ENCODE measurements at places on chromosomes 7 and 10.

GRCh38 chr10:113364227-113364626 is 188.6 kb upstream of the HABP2 start:
- DNase-seq = no peak

GRCh38 chr7:118731854-118732253 is 507.4 kb downstream of the ANKRD7 start:
- DNase-seq = no peak

DNA sequence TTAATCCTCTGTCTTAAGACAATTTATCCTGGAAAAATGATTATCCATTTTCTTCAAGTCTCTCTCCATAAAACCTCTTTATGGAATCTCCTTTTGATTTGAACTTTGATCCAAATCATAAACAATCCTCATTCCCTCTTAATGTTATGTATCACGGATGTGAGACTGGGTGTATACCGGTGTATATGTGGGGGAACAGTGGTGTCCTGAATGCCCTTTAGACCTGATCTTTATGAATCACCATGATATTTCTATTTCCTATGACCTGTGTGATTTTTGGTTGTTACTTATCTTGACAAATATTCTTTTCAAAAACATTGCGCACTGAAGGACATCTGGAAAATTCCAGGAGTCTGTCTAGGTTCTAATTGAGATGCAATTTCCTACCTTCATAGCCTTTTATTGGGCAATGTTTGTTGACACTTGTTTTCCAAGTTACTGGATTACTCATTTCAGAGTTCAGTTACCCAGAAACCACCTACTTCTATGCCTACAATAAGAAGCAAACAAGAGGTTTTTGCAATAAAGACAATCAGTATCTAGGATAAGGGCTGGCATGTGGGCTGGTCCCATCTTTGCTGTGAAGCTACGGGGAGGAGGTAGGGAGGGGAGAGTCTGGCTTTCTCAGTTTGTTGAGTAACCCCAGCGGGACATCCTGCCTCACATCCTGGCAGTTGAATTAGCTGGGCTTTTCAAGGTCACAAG is 190.4 kb downstream of the CTTNBP2 start:
- DNase-seq = no peak

DNA sequence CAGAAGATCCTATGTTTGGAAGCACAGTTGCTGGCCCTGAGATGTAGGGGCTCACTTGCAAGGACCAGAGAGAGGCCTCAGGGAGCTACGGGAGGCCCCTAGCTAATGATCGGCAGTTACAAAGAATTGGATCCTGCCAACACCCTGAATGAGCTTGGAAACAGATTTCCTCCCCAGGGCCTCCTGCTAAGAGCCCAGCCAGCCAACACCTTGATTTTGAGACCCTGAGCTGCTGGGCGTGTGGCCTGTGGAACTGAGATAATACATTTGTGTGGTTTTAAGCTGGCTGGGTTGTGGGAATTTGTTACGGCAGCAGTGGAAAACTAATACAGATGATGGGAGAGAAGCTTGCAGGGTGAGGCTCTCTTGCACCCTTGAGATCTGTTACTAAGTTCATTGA is 3.9 kb downstream of the DOCK1 start:
- no peak for DNase-seq

DNA sequence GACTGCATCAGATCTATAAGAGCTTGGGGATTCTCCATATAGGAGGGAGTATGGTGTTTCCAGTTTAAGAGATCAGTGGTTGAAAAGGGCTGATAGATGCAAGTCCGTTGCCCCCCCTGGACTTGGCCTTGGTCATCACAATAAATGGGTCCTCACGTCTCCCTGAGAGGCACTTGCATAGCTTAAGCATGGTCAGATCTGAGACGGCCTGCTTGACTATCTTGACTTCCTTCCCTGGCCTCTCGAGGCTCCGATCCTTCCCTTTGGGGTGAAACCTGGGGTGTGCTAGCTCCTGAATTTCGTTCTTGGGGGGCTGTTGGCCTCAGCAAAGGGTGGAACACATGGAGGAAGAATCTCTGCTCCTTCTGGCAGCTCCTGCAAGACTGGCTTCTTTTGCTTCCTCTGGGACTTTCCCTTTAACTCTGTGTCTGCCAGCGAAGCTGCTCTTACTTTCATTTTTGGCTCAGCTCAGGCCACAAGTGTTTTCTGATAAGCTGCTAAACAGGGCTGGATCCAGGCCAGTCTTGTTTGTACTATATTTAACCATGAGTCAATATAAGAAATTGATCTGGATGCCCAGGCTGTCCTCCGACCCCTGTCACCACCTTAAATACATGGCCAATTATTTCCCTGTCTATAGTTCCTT is 11.2 kb upstream of the ZNF485 start:
- DNase-seq = no peak

DNA sequence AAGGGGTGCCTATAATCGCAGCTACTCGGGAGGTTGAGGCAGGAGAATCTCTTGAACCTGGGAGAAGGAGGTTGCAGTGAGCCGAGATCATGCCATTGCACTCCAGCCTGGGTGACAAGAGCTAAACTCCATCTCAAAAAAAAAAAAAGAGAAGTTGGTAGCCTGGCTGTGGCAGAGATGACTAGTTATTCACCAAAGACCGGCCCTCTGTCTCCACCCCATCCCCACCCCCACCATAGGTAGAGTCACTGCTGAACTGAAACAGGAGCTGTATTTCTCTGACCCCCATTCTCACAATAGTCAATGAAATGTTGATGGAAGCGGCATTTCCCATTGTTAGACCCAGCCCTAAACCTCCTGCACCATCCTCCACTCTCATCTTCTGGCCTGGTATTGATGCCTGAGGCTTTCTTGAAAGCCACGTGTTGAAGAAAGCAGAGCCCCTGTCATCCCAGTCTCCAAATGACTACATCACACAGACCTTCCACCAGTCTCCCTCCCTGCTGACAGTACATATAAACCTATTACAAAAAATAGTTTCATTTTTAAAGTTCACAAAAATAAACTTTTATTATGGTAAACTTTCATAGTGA is 9.4 kb upstream of the PIK3CG start:
- no peak for DNase-seq

DNA sequence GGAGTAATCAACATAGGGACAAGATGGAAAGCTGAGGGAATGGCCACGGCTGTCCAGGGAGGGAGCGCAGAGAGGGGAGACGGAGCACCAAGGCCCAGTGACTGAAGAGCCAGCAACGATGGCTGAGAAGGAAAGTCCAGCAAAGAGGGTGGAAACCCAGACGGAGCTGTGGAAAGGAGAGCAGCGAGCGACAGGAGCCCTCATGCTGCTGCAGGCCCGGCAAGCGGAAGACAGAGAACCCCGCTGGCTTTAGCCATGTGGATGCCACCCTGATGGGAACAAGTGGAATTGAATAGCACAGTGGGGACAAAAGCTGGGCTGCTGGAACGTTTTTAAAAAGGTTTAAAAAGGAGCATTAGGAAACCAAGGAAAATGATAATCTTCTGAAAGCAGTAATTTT is 82.9 kb upstream of the DDC start:
- no peak for DNase-seq

DNA sequence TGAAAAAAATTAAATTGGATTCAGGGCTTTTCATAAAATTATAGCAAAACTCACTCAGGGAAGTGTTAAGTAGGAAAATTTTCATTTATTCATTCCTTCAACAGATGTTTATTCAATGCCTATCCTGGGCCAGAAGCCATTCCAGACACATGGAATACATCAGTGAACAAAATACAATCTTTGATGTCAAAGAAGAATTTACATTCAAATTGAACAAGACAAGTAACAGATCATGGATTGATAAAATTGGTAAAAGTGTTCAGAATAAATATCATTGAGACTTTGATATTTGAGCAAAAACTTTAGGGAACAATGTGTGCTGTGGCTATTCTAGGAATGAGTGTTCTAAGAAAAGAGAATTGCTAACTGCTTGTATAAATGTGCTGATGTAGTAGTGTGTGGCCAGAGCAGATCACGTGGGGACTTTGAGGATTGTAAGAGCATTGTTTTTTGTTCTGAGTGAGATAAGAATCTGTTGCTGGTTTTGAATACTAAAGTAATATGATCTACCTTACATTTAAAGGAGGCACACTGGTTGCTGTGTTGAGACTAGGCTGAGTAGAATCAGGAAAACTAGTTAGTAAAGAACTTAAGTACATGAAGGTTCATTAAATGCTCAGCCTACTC is 957.2 kb downstream of the PCDH15 start:
- no peak for DNase-seq

DNA sequence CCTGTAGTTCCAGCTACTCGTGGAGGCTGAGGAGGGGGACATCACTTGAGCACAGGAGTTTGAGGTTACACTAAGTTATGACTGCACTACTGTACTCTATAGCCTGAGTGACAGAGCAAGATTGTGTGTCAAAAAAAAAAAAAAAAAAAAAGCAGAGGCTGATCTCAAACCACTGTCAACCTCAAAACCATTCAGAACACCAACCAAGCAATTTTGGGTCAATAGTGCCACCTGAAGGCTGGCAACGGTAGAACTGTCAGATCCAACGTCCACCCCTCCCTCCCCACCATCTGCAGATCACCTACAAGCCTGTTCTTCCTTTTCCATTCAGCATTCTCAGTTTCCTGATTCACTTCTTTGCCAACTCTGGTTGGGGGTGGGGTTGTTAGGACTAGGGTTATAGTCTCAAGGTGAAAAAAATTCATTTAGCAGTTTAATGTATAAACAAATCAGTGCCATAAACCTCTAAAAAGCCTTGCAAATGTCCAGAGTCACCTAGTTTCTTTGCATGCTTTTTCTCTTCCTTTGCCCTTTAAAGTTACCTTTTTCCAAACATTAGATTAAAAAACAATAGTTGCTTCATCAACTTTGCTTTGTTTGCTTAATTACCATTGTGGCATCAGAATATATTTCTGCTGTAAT is 2.6 kb downstream of the MRPS33 start:
- peak; percentile 54 for DNase-seq

GRCh38 chr10:1858048-1858447 is 120.7 kb upstream of the ADARB2 start:
- no peak for DNase-seq

DNA sequence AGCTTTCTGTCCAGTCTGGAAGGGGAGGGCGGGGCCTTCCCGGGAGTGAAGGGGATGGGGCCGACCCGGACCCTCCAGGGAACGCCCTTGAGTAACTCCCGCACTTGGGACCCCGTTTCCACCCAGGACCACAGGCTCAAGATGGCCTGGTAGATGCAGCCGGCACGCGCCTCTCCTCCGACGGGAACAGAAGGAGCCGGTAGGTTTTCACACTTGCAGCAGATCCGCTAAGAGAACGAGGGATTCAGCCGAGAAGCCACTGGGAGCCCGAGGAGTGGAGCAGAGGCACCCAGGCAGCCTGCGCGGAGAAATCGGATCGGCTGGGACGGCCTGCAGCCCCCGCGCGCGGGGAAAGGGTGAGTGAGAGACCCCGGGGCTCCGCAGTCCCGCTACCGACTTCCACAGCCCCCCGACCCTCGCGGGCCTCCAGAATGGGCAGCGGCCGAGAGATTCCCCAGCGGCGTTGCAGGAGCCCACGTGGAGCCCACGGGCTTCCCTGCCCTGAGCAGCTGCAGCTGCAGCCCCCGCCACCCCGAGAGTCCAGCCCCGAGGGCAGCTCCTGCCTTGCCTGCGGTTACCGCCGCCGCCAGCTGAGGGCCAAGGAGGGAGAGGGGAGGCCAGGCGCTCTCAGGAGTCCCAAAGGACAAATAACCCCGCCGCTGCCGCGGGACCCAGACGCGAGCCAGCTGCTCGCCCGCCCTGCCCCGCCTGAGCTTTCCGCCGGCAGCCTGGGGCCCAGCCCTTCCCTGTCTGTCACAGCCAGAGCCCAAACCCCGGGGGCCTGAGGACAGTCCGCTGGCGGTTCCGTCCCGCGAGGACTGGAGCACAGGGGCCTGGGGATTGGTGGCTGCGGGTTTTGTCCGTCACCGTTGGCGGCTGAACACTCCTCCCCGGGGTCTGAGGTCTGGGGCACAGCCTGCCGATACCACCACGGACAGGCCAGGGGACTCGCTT is 21.8 kb downstream of the IFT22 start:
- no peak for DNase-seq

DNA sequence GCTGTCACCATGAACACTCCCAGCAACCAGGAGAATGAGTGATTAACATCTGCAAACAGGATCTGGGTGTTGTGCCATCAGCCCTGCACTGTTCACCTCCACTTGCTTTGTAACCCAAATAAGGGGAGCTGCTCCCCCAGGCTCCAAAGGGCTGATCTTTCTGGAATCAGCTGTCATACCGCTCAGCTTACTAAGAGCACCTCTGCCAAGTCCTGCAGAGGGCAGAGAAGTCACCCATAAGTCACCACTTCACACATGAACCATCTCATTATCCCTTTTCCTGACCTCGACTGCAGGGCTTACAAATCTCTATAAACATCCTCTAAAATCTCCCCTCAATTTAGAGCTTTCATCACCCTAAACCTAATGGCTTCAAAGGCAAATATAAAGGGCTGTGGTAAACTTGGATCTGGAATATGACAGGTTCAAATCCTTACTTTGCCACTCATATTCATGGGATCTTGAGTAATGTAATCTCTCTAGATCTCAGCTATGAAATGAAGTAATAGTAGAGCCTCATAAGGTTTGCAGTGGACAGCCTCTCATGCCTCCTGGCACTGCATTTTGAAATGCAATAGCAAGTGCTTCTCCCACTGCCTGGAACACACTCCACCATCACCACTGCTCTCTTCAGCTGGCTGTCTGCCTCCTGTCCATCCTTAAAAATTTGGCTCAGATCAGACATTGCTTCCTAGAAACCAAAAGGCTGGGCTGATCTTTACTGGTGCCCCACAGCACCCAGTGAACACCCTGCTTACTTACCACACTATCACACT is 38.8 kb downstream of the ERLIN1 start:
- no peak for DNase-seq

- no peak for DNase-seq
These were observed 119.1 kb upstream of the PFKP start for GRCh38 chr10:2948127-2948854.

DNA sequence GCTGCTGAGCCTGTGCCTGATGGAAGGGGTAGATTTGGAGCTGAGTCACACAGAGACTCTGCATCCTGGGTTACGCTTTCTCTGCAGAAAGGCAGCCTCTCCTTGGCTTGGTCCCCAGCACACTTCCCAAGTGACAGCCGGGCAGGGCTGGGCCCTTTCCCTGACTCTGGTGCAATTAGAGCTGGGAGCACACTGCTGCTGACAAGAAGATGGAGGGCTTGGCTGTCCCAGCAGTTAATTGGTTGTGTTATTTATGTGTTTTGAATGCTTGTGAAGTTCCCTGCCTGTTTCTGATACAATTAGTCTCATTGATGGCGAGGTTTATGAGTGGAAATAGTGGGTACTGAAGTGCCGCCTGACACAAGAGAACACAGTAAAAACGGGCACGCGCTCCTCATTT is 123.6 kb downstream of the TCERG1L start:
- no peak for DNase-seq

DNA sequence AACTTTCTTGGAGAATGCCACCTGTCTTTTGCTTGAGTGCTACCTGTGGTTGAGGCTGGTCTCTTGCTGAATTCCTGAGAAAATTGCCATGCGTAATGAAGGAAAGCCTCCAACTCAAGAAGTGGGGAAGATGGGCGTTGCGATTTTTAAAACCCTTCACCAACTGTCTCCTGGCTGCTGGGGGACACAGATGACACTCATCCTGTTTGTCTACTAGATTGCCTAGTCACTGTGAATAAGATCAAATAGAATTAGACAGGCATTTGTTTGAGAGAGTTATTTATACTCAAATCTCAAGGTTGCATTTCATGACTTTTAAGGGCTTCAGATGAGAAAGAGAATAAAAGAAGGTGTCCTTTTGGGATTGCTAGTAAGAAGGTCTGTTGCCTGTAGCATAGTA is 84.3 kb upstream of the MTPN start:
- DNase-seq = no peak

Measured in right forelimb (tissue), 1 donor.